ENCODE measurements at places on chromosomes 2 and 18. TPM values are rescaled to one million over a fixed set of nuclear protein-coding genes. Genes with fewer than 3 reads are reported as not detected.

Gene VIT
- 8.5 TPM for total RNA-seq

Gene PLCD4
- 0.99 TPM for total RNA-seq

Gene GAD1
- not detected for total RNA-seq

Gene IL36A
- not detected for total RNA-seq

DNA sequence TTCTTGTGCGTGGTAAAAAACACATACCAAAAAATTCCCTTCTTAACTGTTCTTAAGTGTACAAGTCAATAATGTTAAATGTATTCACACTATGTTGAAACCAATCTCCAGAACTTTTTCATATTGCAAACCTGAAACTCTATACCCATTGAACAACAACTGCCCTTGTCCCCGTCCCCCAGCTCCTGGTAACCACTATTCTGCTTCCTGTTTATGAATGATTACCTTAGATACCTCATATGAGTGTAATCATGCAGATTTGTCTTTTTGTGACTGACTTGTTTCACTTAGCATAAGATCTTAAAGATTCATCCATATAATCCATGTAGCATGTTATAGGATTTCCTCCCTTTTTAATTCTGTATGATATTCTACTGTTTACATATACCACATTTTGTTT is 59.9 kb downstream of the NAT8 start:
- no peaks in the 10 kb centered on the region for H3K27me3 ChIP-seq
- H3K4me3 ChIP-seq, result no peak overlapping the region
- no peak for DNase-seq
- H3K4me1 ChIP-seq, result no peaks in the 10 kb centered on the region

GRCh38 chr18:60049172-60049571 is 149.4 kb downstream of the PMAIP1 start:
- H3K27me3 ChIP-seq, result no peaks in the 10 kb centered on the region
- no peak for DNase-seq
- no peak overlapping the region for H3K4me3 ChIP-seq
- H3K36me3 ChIP-seq, result no peaks in the 10 kb centered on the region
- no peak overlapping the region for H3K27ac ChIP-seq
- H3K4me1 ChIP-seq, result no peaks in the 10 kb centered on the region

- no peaks in the 10 kb centered on the region for H3K27me3 ChIP-seq
- H3K27ac ChIP-seq, result no peak overlapping the region
- H3K4me3 ChIP-seq, result no peak overlapping the region
- DNase-seq, result no peak
Observed at GRCh38 chr2:46978723-46979122, 63.1 kb upstream of the MCFD2 start.

DNA sequence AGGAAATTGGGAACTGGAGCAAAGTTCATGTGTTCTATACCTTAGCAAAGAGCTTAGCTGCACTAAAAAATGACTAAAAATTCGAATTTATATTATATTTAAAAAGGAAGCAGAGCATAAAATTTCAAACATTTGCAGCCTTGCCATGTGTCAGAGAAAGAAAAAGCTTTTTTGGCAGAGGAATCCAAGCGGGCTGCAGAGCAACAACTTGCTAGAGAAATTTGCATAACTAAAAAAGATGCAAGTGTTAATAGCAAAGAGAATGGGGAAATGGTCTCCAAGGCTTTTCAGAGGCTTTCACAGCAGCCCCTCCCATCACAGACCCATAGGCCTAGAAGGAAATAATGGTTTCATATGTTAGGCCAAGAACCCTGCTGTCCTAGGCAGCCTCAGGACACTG is 1315.9 kb downstream of the DSC3 start:
- no peak overlapping the region for H3K27ac ChIP-seq
- H3K36me3 ChIP-seq, result no peaks in the 10 kb centered on the region
- H3K4me1 ChIP-seq, result no peaks in the 10 kb centered on the region
- no peaks in the 10 kb centered on the region for H3K27me3 ChIP-seq
- no peak for DNase-seq
- H3K4me3 ChIP-seq, result no peak overlapping the region

GRCh38 chr2:96970910-96971309 is 15.5 kb downstream of the FAM178B start:
- no peaks in the 10 kb centered on the region for H3K4me1 ChIP-seq
- H3K4me3 ChIP-seq, result no peak overlapping the region
- no peaks in the 10 kb centered on the region for H3K36me3 ChIP-seq
- peaks cover 32% of the 10 kb centered on the region for H3K27me3 ChIP-seq
- no peak overlapping the region for H3K27ac ChIP-seq

- H3K4me3 ChIP-seq, result peak overlapping the region; percentile 67
- peak overlapping the region; percentile 83 for H3K27ac ChIP-seq
- H3K4me1 ChIP-seq, result peaks cover 21% of the 10 kb centered on the region
Observed at GRCh38 chr2:223055836-223056235, 3.8 kb downstream of the KCNE4 start.

GRCh38 chr2:168035458-168035857 is 211.9 kb downstream of the STK39 start:
- no peak overlapping the region for H3K27ac ChIP-seq
- no peaks in the 10 kb centered on the region for H3K27me3 ChIP-seq
- H3K36me3 ChIP-seq, result no peaks in the 10 kb centered on the region

Data from left ventricle myocardium inferior (tissue), 1 donor.